ENCODE measurements at places on chromosomes 1 and 21.
A peak's percentile ranks its signal among the peaks of the same experiment; 100 is the strongest.

DNA sequence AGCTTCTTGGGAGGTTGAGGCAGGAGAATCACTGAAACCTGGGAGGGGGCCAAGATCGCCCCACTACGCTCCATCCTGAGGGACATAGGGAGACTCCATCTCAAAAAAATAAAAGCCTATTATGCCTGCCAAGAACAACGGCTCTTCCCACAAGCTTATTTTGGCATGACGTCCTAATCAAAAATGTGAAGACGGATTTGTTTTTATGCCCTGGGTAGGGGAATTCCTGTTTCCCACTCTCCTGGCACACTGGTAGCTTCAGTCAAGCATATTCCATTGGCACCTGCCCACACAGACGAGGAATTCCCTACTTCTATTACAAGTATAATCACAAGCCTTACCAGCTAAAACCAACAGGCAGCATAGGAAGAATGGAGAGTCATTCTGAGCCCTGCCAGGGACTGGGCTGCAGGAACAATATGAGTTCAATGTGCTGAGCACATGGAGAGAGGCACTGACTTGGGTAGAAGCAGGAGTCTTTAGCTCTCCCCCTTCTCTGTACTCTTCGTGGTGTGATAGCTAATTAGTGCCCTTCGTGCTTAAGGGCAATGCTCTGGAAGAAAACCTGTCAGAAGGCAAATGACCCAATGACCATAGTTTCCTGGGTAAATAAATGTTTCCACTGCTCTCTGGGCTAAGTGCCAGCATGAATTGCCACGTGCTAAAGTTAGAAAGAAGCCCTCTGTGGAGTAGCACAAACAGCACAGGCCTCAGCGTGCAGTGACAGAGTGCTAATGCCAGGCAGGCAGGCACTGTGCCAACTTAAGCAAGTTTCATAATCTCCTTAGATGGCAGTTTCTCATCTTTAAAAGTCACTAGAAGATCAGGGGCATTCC, 16.8 kb downstream of the TNFSF4 start:
- DNase-seq: no peak

GRCh38 chr1:44661781-44662682, 12.2 kb downstream of the TMEM53 start:
- DNase-seq: no peak

GRCh38 chr1:155140630-155140953, 261 bp upstream of the DPM3 start:
- DNase-seq: no peak

DNA sequence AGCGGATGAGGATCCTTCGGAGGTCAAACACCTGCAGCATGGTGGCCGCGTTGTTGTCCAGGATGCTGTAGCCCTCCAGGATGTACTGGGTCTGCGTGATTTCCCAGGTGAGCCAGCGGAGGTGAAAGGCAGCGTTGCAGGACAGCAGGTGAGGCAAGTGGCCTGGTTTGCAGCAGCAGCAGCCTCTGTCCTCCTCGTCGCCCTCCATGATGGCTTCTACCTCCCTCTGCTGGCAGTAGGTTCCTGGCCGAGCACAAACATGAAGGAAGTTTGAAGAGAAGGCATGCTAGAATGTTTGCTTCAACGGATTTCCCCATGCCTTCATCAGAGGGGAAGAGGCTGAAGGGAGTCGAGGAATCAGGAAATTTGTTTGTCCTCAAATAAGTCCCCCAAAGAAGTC, 74.7 kb downstream of the NTPCR start:
- DNase-seq: peak; percentile 2

- DNase-seq: no peak
Measured at GRCh38 chr1:230749150-230749549, 2.0 kb downstream of the CAPN9 start.

DNA sequence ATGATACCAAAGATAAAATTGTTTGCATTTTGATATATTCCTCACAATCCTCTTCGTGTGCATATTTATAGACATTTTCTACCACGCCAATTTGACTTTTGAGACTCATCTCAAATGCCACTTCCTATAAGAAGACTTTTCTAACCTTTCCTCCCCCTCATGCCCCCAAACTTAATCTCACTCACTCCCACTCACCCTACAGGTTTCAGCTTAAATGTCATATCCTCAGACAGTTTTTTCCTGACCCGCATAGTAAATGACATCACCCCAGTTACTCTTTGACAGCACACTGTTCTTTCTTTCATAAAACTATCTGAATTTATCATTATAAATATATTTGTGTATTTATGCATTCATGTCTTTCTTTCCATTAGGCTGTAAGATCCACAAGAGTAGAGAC, 29.6 kb upstream of the RGS8 start:
- DNase-seq: no peak

DNA sequence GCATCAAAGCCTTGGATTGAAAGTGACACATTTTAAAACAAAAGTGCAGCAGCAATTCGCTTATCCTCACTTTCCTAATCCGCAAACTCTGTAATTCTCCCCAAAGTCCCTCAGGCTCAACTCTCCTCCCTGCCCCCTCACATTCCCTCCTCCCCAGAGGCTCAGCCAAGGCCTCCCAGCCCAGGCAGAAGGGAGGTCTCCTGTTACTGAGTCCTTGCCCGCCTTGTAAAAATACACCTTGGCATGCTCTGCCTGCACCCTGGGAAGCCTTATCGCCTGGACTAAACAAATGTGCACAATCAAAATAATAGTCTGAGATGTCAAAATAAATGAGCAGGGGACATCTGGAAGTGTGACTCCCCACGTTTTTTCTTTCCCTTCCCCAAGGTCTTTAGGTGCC, 109.7 kb downstream of the PLXNA2 start:
- DNase-seq: no peak

DNA sequence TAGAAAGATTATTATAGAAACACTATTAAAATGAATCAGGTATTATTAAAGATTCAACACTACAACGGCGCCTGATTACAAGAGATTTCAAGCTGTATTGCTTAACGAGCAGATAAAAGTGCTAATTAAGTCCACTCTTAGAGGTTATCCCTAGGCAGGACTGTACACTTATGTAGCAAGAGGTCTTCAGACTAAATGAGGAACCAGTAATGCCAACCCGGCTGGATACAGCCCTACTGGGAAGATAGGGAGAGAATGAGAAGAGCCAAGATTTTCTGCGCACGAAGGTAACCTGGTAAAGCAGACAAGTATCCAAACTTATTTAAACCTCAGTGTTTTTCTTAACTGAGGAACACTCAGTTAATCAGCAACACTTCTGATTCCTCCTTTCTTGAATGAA, 115.7 kb upstream of the HIVEP3 start:
- no peak for DNase-seq

DNA sequence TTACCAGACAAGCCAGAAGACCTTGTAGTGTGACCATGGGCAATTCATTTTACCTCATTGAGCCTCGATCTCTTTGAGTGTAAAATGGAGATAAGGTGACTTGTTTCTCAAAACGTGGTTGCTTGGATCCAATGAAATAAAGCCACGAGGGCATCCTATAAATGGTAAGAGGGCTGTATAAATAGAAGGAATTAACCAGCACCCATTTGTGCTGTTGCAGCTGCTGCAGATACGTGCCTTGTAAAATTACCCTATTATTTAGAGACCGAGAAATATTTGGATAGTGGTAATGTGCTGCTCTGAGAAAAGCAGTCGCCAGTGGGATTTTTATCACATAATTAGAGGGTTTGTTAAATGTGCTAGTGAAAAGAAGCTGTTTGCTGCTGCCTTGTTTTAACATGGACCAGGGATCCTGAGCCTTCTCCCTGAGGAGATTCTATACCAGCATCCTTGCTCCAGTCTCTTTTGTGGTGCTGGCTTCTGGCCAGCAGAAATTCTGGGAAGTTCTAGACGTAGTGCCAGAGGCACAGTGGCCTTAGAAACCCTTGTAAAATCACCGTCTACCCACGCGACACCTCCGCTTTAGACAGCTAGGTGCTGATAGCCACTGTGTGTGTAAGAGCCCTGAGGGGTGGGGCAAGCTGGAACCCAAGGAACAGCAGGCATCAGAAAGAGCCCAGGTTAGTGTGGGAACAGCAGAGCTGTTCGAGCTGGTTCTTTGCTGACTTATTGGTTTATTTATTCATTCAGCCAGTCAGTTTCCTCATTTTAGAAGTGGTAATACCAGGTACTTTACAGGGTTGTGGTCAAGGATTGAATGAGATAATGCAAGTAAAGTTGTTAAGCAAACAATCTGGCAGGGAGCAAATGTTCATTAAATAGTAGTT, 137.5 kb downstream of the NOS1AP start:
- DNase-seq: no peak

- DNase-seq: no peak
Measured at GRCh38 chr1:229035748-229036082, 235.2 kb upstream of the RAB4A start.

DNA sequence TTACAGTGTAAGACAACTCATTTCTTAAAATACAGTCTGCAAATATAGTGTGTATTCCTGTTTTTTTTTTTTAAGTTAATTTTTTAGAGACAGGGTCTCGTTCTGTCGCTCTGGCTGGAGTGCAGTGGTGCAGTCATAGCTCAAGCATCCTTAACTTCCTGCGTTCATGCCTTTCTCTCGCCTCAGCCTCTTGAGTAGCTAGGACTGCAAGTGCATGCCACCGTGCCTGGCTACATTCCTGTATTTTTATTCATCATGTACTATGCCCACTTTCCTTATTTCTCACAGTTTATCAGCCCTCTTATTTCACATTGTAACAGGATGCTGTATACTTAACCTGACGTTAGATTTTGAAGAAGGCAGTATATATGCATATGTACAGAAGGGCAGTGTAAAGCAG, 26.7 kb downstream of the MIER1 start:
- no peak for DNase-seq

DNA sequence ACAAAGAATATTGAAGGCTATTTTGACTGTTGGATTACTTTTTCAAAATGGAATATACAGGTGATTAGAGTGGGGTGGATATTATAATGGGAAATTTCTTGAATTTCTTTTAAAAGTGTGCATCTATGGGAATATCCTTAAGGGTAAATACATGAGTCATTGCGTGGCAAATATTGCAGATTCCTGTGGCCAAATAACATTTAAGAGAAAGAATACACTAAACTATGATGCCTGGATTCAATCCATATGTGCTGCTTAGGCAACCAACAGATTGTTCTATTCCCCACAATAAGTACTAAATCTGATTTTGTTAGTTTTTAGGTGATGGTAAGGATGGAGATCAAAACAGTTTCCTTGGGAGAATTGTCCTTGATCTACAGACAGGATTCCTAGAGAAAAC, 119.5 kb downstream of the HMCN1 start:
- DNase-seq: no peak

Data from stimulated activated CD4-positive, alpha-beta T cell treated with anti-CD3 and anti-CD28 coated beads, Interleukin-15, amount 100 ng/mL, for 48 hours (primary cell).